ENCODE measurements at places on chromosomes 16 and 17. TPM values are rescaled to one million over a fixed set of nuclear protein-coding genes. Genes with fewer than 3 reads are reported as not detected.

- peak; percentile 50 for DNase-seq
Observed at GRCh38 chr16:79776243-79776847, 175.8 kb upstream of the MAF start.

DNA sequence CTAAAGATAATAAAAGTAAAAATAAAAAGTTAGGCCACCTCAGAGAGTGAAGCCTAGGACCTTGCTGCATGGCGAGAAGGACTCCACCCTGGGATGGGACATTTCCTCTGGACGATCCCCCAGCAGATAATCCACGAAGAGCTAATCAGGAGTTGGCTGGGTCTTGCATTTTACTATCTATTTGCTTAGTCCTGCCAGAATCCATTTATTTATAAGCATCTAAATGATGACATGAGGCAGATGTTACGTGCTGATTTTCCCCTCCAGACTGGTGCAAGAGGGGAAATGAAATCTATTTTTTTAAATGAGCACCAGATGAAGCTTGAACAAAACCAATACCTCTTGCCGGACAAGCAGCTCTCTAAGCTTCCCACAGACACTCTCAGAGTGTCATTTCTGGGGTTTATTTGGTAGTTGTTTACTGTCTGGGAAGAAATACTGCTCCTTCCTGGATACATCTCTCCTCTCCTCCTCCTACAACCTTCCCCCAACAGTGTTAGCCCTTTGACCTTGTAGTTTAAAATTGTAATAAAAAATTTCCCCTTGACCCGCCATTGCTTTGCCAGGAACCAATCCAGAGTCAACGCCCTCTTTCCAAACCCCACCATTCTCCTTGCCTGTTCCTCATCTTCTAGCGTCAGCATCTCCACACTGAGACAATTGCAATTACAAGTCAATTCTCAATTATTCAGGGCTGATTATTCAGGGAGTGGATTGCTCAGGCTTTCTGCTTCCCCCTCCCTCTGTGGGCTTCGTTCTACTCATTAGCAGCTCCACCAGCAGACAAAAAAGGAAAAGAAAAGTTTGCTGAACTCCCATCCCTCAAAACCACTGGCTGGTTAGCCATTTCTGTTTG, 63.0 kb downstream of the GSG1L start:
- DNase-seq, result peak; percentile 3

Gene CCL3
- 4.2 TPM for total RNA-seq

Gene UTS2R
- not detected for total RNA-seq

Data from kidney (tissue), 22 donors.